Fibroblast of skin of left biceps (primary cell): ENCODE measurements at places on chromosomes 4 and X.
A peak's percentile ranks its signal among the peaks of the same experiment; 100 is the strongest.

DNA sequence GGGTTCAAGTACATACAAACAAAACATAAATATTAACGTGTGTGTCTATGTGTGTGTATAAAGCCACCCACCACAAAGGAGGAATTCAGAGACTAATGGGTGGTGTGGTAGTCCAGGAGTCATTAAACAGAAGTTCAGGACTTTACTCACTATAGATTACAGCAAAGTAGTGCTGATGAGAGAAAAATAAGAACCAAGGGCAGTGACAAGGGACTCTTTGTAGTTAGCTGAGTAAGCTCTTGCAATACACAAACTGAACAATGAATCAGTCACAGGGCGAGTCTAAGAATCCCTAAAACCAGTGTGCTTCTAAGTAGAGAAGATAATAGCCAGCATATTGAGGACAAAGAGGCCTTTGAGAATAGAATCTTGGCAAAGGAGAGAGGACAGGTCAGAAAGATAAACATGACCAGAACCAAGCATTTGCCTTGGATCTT is 232.4 kb downstream of the PPP3CA start:
- DNase-seq = no peak

GRCh38 chr4:74431113-74431826 is 13.7 kb upstream of the AREG start:
- DNase-seq = no peak

GRCh38 chrX:23898412-23898959 is 9.3 kb downstream of the APOO start:
- no peak for DNase-seq

DNA sequence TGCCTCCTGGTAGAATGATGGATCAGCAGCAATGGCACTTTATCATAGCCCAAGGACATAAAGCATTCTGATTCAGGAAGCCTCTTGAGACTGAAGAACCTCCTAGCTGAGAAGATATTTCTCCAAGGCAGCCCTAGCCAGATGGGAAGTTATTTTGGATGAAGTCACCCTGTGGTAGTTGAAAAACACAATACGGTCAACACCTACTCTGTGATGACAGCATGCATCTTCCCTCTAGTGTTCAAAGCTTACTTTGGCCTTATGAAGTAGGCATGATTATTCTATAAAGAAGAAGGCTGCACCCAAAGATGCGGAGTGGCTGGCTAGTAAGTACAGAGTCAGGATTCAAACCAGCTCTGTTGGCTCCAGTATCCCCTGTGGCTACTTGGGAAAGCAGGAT is 47.9 kb downstream of the TLR10 start:
- no peak for DNase-seq

DNA sequence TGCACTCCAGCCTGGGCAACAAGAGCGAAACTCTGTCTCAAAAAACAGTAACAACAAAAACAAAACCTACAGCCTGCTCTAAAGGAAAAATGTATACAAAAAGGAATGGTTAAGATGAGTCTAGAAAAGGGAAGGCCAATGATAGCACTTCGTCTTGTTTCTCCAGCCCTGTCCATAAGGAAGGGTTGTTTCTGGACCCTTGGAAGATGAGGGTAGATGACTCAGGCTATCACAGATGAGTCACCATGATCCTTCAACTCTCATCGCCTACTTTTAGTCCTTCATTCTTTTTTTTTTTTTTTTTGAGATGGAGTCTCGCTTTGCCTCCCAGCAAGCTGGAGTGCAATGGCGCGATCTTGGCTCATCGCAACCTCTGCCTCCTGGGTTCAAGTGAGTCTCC is 8.8 kb downstream of the PLA2G12A start:
- no peak for DNase-seq

GRCh38 chrX:63764946-63765345 is 20.1 kb downstream of the ARHGEF9 start:
- no peak for DNase-seq

DNA sequence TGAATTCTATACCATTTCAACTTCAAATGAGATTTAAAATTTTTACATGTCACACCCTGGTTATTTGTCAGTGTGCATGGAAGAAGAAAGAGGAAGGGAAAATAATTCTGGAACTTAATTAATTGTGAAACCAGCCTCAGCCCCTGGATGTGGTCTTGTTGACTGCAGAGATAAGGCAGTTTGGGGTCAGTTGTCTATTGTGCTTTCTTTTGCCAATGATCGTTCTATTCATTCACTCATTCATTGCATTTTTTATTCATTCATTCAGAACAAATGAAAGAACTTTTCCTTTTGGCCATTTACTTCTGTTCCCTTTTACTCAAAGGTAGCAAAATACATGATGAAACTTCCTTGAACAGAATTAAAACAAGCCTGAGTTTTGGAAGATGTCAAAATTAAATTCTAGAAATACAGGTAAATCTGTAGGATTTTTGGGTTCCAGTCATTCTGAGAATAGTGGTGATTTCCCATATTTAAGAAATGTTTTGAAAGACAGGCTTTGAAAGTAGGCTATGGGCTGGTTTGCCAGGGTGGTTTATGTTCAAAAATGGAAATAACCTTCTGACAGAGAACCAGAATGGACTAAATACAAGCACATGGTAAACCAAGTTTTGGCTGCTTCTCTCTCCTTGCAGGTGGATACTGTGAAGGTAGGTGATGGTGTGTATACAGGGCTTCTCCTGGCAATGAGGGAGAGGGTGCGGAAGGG is 35.7 kb downstream of the PARM1 start:
- no peak for DNase-seq

DNA sequence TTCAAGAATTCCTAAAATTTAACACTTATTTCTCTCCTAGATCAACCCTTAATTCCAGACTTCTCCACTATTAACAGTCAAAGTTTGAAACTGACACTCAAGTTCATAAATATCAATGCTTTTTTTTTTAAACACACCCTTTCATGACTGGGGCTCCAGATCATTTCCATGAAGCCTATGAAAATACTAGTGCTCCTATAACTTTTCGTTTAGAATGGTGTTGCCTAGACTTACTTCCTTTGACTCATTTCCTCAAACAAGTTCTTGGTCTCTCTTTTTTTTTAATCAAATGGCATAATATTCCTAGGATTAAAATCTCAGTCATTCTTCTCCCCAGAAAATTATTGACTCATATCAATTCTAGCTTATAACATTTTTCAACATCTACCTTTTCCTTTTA is 13.1 kb downstream of the ZMAT1 start:
- no peak for DNase-seq

GRCh38 chr4:127214016-127214415 is 418.7 kb upstream of the INTU start:
- DNase-seq = no peak

- DNase-seq = no peak
Measured at GRCh38 chr4:14277505-14277904, 650.0 kb upstream of the BOD1L1 start.

DNA sequence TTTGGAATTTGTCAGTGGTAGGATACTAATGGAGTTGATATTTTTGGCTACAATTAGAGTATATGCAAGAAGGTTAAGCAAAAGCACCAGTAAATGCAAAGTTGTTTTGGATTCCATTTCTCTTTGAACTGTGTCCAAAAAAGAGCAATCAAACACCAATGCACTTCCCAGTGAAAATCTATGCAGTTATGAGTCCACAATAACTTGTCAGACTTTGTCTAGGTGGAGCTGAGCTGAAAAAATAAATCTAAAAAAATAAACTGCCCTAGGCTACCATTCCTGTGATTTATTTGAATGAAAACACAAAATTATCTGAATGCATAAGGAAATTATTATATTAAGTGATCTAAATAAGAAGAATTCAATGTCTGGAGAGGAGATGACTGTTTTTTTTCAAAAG is 37.0 kb upstream of the AREG start:
- DNase-seq = no peak

- no peak for DNase-seq
Measured at GRCh38 chr4:152171556-152171955, 364.3 kb downstream of the FBXW7 start.

DNA sequence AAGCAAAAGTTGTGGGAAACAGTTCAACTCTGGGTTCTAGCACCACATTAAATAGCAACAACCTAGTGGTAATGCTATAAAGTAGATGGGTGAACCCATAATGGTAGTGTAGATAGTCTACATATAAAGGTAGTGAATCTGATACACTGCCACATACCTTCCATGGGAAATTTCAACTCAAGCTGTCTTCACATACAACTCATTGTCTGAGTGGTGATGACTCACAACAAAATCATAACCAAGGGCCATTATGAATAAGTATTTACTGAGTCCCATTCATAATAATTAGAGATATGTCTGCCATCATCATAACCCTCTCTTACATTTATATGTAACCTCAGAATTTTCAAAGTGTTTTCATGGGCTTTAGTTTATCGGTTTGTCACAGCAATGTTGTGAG is 34.8 kb downstream of the EGF start:
- peak; percentile 13 for DNase-seq

- DNase-seq = no peak
Measured at GRCh38 chrX:52979568-52979967, 21.2 kb upstream of the FAM156A start.

GRCh38 chrX:46849933-46850332 is 13.1 kb downstream of the RP2 start:
- no peak for DNase-seq

GRCh38 chr4:2630556-2631273 is 94.3 kb downstream of the FAM193A start:
- no peak for DNase-seq
